Mammary microvascular endothelial cell (primary cell): ENCODE measurements at places on chromosomes 2 and 18. TPM values are rescaled to one million over a fixed set of nuclear protein-coding genes. Genes with fewer than 3 reads are reported as not detected.

Gene ZBTB14
- total RNA-seq = 6.5 and 10.1 TPM in 2 replicates

Gene CCDC68
- total RNA-seq = 5.3 and 5.9 TPM in 2 replicates

Gene LDLRAD4
- total RNA-seq = 0.59 and 2.1 TPM in 2 replicates

Gene KIAA2012
- total RNA-seq = not detected in 2 replicates

Gene ADD2
- total RNA-seq = 14.3 and 15.4 TPM in 2 replicates

Gene SERPINB7
- not detected in 2 replicates for total RNA-seq

Gene GNLY
- not detected in 2 replicates for total RNA-seq

Gene LIPT1
- 4.7 and 8.5 TPM in 2 replicates for total RNA-seq

Gene LRRFIP1
- total RNA-seq = 159 and 170 TPM in 2 replicates

Gene ARHGAP25
- total RNA-seq = 10.7 and 11.8 TPM in 2 replicates

Gene CNDP1
- not detected in 2 replicates for total RNA-seq

Gene BOLL
- not detected in 2 replicates for total RNA-seq

Gene ANKRD23
- 0.20 TPM in 1 of 2 replicates, not detected in the other for total RNA-seq

Gene CD28
- total RNA-seq = not detected in 2 replicates

Gene NEU2
- not detected in 2 replicates for total RNA-seq

Gene GREB1
- 0.13 and 0.34 TPM in 2 replicates for total RNA-seq

Gene COLEC12
- total RNA-seq = 1.7 TPM in 2 replicates

Gene SLC30A3
- total RNA-seq = 2.7 and 3.4 TPM in 2 replicates
